ENCODE measurements at places on chromosomes 5 and 9.

GRCh38 chr5:32170303-32171151, 3.6 kb downstream of the GOLPH3 start:
- DNase-seq = no peak

DNA sequence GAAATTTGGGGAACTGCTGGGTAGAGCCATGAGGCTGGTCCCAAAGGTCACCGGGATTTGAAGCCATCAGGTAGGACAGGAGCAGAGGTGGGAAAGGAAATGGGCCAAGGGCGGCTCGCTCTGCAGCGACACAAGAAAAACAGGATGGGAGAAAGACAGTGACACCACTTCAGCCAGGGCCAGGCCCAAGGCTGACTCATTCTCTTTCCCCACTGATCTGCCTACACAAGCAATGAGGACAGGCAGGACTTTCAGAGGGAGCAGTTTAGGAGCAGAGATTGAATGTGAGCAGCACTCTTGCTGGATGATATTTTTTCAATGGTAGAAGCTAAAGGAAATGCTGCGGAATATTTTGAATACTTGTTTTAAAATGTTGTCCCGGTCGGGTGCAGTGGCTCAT, 3.5 kb downstream of the RUFY1 start:
- DNase-seq = no peak

DNA sequence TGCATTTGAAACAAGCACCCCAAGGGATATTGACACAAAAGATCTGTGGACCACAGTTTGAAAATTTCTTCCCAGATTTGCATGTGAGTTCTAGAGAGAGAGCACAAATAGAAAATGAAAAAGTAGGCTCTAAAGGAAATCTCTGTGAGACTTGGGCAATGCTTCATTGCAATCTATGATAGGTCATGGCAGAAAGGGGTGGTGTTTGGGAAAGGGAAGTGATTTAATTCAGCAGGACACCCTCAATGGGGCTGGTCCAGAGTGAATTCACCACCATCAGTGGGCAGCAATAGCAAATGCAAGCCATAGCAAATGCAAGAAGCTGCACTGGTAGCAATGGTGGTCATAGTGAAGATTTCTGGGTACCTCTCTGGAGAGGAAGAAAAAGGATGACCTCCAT, 58.1 kb downstream of the ANKRD55 start:
- no peak for DNase-seq

DNA sequence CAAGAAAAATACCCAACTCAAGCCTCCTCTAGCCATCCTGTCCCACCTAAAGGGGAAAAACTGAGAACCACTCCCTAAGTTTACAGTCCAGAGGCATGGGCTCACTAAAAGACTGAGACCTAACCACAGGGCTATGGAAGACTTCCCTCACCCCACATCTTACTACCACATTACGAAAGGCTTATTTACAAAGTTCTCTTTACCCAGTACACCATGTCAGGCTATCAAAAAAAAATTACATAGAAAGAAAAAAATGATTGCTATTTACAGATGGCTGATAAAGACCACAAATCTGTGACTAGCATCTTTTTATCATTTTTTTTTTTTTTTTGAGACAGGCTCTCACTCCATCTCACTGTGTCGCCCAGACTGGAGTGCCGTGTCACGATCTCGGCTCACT, 69.7 kb upstream of the TNPO1 start:
- no peak for DNase-seq

DNA sequence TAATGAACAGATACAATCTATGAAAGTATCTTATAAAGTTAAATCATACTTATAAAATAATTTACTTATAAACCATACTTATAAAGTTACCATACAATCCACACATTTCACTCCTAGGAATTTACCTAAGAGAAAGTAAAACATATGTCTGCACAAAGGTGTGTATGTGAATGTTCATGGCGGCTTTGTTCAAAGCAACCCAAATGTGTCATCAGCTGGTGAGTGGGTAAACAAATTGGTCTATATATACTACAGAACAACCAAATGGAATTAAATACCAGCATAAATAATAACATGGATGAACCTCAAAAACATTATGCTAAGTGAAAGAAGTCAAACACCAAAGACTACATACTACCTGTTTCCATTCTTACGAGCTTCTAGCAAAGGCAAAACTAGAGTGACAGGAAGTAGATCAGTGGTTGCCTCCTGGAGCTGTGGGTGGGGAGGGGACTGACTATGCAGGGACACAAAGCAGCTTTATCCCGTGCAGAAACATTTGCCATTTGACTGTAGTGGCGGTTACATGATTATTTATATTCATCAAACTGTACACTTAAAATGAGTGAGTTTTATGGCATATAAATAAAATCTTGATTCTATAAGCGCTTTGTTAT, 10.6 kb downstream of the TRAF1 start:
- no peak for DNase-seq

DNA sequence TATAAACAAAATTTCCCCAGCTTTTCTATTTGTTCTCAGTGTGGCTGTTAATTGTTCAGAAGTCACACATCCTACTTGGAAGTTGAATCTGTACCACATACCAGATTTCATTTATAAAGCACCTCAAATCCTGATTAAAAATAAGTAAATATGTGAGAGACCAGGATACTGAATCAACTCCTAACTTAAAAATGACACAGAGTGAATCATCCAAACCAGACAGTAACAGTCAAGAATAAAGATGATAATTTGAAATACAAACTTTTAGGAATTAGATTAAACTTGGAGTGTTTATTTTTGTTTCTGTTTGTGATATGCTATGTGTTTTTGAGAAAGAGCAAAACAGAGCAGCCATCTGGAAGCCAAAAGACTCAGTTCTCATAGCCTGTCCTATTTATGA, 633.2 kb upstream of the RORB start:
- DNase-seq = no peak

DNA sequence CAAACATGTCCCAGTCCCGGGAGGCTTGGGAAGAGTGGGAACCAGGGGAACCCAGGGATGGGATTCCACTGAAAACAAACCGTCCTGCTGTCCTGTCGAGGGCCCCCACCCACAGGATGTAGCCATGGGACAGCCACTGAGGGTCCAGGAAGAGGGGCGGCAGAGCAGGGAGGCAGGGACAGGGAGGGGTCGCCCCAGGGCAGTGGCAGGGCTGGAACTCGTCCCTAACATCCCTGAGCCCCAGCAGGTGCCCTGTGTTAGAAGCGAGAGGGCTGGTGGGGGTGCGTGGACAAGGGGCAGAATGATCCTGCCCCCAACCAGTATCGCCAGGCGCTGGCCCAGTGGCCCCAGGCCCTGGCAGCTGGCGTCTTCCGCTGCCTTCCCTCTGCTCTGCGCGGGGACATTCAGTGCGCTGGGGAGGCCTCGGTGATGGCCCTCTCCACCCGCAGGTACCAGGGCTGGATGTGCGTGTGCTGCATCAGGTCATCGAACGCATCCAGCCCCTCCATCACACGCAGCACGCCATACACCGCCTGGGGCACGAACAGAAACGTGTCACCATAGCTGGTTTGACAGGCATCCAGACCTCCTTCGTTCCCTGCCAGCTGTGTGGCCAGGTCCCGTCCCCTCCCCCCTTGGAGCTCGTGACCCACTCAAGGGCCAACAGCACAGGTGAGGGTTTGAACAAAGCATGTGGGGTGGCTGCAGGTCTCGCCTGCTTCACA, 6.6 kb downstream of the PTGES2 start:
- DNase-seq = no peak

DNA sequence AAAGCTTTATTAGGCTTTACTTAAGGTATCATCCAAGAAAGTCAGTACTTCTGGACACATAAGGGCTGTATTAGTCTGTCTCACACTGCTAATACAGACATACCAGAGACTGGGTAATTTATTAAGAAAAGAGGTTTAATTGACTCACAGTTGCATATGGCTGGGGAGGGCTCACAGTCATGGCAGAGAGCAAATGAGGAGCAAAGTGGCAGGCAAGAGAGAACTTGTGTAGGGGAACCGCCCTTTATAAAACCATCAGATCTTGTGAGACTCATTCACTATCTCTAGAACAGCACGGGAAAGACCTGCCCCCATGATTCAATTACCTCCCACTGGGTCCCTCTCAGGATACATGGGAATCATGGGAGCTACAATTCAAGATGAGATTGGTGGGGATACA, 49.2 kb upstream of the SLC44A1 start:
- no peak for DNase-seq

DNA sequence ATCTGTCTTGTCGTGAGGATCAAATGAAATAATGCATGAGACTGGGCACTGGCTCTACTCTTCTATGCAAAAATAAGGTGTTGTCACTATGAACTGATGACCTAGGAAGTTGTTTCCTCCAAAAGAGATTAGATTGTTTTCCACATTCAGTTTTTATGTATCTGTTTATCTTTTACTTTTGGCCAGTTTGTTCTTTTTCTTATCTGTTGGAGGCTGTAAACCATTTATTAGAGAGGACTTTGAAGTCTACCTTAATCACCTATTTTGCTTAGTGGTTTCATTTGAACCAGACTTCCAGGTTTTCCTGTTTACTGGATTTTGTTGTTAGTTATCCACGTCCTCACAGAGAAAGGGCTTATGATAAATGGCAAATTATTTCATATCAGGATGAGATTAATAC, 21.5 kb upstream of the GDA start:
- DNase-seq = no peak

- DNase-seq = no peak
Measured at GRCh38 chr9:97573482-97574073, 59.6 kb downstream of the TSTD2 start.

- DNase-seq = peak; percentile 40
Measured at GRCh38 chr5:112921026-112921832, 798 bp downstream of the REEP5 start.

GRCh38 chr5:106408570-106408969, 1262.2 kb downstream of the EFNA5 start:
- no peak for DNase-seq

GRCh38 chr9:89669361-89669842, 64.6 kb downstream of the GADD45G start:
- DNase-seq = no peak

GRCh38 chr9:96554801-96555566, 64.7 kb downstream of the CDC14B start:
- DNase-seq = no peak

- DNase-seq = no peak
Measured at GRCh38 chr9:89633920-89634319, 29.1 kb downstream of the GADD45G start.

GRCh38 chr9:84718476-84718875, 48.9 kb downstream of the NTRK2 start:
- DNase-seq = no peak

DNA sequence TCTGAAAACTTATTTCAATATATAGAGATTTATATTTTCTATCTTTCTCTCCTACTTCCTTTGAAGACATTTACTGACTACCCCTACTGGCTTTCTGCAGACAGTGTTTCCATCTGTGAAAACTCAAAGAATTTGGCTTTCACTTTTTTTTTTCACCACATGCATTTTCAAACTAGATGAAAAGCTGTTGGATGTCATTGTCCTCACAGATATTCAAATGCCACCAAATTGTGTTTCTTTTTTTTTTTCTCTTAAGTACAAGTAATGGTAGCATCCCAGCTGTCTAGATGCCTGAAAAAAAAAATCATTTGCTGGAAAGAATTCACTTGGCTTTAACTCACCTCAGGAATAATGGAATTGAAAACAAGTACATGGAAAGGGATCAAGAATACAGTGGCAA, 2258.6 kb upstream of the ACO1 start:
- DNase-seq = no peak

- DNase-seq = no peak
Measured at GRCh38 chr5:131209175-131209505, 38.4 kb downstream of the LYRM7 start.

- no peak for DNase-seq
Measured at GRCh38 chr5:120382833-120383232, 81.3 kb upstream of the PRR16 start.

DNA sequence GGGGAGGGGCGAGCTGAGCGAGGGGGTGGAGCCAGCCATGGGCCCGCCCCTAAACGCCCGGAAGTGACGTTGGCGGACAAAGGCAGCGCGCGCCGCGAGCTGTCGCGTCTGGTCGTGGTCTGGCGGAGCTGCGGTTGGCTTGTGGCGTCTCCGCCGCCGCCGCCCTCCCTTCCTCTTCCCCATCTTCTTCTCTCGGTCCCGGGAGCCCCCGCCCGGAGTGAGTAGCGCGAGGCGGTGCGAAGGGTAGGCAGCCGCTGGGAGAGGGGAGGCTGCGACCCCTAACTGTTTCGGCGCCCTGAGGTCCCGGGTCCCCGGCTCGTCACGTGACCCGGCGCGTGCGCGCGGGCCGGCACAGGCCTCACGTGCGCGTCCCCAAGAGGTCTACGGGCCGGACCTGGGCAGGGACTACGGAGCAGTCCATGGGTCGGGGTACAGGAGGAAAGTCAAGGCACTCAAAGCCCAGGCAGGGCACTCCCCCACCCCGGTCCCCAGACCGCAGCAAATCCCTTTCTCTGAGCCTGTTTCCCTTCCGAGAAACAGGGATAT, at the start of gene NTMT1:
Gene NTMT1, plus strand, starts transcription at position 85 of the 546 bp plus-strand sequence. CDS start 6,541 bp downstream, outside the sequence.
- DNase-seq = peak; percentile 85

DNA sequence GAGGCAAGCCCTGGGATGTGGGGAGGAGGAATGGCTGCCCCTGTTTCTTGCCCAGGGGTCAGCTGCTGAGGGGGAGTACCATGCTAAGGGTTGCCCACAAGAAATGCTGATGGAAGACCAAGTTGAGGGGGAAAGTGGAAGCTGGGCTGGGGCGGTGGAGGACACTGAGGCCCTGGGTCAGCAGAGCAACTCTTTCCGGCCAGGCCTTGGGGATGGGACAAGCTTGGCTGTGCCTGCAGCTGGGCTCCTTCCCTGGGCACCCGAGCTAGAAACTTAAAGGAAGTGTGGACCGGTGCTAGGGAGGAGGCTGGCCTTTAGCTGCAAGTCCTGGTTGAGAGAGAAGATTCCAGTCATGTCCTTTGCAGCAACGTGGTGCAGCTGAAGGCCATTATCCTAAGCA, 22.7 kb downstream of the CSF1R start:
- DNase-seq = no peak

DNA sequence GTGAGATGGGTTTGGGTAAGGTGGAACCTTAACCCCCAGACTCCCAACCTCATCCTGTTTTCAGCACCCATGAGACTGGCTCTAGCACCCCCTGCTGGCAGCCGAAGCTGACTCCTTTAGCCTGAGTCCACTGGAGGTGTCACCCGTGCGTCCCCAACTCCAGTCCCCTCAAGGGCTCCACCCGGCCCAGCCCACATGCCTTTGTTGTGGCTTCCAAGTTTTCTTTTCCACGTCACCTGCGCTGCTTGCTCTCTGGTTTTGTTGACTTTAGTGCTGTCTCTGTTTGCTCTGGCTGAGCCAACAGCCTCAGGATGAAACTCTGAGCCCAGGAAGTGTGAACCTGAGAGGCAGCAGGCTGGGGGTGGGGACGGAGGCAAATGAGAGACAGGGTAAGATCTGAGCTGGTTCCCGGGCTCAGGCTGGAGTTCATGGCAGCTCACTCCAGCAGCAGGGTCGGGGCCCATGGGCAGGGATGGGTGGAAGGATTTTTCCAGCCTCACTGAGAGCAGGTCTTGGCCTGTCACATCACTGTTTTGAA, 13.2 kb upstream of the AQP7 start:
- DNase-seq = peak; percentile 92

DNA sequence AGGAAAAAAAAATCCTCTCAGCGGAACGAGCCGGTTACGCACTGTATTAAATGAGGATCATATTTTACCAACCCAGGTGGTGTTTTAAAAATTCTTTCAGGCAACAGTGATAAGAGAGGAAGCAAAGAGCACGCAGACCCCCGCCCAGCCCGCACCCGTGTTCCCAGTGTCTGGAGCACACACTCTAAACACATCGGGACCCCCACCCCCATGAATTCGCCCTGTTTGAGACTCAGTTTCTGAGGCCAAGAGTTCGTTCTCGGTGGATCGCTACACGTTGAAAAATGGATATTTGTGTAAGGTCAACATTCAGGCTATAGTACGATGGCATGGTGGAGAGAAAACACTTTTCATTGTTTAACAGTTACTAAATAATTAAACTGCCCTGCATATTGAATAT, 196.3 kb downstream of the MEF2C start:
- no peak for DNase-seq

Data from activated effector memory CD4-positive, alpha-beta T cell treated with Interleukin-2 at 50 U/mL for 16 hours (primary cell).